ENCODE measurements at places on chromosomes 12 and 14. TPM values are rescaled to one million over a fixed set of nuclear protein-coding genes. Genes with fewer than 3 reads are reported as not detected.

DNA sequence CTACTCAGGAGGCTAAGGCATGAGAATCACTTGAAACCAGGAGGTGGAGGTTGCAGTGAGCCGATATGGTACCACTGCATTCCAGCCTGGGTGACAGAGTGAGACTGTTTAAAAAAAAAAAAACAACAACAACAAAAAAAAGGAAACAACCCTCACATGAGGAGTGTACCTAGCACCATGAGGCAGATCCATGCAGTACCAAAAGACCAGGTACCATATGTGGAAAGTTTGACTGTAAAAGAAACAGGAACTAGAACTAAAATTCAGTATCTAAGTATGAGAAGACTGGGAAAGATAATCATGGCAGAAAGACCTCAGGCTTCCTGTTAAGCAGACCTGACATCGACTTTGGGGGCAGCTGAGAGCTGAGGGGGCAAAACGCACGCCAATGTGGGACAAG, 55.1 kb downstream of the TRAFD1 start:
- no peak for DNase-seq

- no peak for DNase-seq
These were observed 31.1 kb upstream of the EIF5 start for GRCh38 chr14:103302966-103303365.

Gene DCTN2
- 69.7 TPM for total RNA-seq

- peak; percentile 93 for DNase-seq
These were observed 151.5 kb downstream of the PRKCH start for GRCh38 chr14:61472801-61473376.

DNA sequence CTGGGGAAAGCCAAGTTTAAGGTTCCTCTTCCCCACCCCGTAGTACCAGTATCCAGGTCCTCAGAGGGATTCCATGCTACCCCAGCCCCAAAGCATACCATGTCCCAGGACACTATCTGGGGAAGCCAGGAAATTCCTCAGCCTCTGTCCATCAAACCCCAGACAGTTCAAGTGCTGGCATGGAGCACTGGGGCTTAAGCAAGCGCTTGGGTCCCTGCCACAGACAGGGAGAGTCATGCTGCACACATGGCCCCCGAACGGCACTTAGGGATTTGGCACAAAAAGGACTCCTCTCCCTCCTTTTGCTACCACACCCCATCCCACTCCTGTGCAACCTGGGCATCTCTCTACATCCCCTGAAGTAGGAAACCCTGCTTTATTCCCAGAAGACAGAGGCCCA, 21.8 kb downstream of the ADCY6 start:
- no peak for DNase-seq

- DNase-seq: no peak
These were observed 8.0 kb downstream of the ANO6 start for GRCh38 chr12:45223868-45224267.

DNA sequence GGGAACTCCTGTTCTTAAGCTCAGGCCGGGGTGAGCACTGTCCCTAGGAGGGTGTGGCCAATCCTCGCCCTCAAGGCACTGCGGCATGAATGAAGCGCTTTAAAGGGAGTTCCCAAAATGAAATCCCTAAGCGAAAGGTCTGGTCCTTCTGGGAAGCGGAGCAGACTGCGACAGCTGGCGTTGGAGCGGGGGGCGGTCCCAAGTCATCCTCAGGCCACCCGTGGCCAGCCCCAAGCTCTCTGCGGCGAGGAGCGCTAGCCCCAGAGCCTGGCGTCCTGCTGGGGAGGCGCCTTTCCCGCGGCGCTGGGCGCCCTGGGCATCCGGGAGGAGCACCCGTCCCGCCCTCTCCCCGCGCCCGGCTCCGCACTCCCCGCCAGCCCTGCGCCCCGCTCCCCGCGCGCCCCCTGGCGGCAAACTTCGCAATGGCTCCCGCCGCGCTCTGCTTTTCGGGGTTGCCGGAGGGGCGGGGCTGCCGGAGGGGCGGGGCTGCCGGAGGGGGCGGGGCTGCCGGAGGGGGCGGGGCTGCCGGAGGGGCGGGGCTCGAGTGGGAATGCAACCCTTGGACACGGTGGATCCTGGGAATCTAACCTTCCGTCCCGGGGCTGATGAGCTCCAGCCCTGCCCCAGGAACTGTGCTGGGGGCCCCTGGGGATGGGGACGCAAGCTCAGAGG, 25.4 kb downstream of the ZBTB42 start:
- DNase-seq: peak; percentile 97

DNA sequence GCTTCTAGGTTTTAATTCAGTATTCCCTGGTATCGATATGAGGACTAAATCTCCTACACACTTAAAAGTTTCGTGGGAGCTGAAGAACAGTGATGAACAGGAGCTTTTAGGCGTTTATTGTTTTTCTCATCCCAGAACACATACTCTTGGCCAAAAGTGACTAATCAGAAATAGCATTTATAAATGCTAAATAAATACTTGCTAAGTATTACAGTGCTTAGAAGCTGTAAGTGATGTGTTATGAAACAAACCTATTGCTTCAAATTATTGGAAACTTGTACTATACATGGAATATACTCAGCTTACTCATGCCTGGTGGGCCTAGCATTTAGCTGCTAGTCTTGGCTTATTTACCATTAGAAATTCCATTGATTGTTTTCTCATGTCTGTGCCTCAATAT, 24.9 kb downstream of the FRS2 start:
- no peak for DNase-seq

DNA sequence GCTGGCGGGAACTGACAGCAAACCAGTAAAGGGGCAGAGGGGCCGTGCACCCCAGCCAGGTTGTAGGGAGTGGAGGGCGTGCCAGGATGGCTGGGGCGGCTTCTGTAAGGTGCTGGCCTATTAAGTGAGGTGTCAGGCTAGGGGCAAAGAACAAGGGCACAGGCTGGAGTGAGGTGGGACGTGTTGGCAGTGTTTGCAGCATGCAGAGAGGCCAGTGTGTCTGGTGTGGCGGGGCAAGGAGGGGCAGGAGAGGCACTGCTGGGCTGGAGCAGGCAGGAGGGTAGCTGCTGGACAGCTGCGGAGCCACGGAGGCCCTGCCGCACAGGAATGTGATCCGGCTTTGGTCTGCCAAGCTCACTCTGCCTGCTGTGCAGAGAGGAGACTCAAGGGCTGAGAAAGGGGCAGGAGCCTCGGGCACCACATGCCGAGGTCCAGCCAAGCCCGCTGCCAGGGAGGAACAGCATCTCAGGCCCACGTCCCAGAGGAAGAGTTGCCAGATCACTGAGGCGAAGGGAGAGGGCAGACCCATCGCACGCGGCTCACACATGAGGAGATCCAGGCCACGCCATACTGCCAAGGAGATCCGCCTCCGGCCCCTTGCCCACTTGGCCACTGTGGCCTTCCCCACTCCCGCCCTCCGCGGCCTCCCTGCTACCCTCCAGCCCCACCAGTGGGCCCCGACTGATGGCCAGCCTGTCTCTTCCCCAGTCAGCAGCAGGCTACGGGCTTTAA, 46.8 kb downstream of the AMN start:
- no peak for DNase-seq

Gene OR4Q2
- not detected for total RNA-seq

GRCh38 chr14:72708708-72709475, 185.0 kb downstream of the DPF3 start:
- DNase-seq: peak; percentile 28

Gene CATSPERB
- 0.07 TPM for total RNA-seq

DNA sequence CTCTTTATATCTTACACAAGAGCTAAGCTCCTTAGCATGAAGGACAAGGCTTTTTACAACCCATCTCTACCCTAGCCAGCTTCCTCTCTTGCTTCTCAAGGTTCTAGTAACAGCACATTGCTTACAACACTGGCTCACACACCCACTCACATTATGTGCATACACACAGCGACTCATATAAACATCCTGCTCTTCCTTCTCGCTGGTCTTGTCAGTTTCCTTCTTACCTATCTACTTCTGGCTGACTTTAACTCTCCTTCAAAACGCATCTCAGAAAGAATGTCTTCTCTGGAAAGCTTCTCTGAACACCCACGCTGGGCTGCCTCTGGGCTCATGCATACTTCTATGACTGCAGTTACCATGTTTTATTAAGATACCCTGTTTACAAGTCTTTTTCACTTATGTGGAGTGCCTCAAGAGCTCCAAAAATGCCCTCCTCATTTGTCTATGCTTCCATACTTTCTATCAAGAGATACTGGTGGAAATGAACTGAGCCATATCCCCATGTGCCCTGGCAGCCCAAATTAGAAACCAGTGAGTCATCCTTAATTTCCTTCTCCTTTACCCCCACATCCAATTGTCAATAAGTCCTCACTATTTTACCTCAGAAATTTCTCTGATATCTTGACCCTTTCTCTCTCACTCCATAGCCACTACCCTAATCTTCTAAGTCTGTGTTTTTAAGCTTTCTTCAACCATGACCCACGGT, 126.9 kb upstream of the KRAS start:
- DNase-seq: peak; percentile 65

Gene ACSS3
- total RNA-seq: not detected

- no peak for DNase-seq
These were observed 19.9 kb upstream of the MSI1 start for GRCh38 chr12:120388691-120389481.

DNA sequence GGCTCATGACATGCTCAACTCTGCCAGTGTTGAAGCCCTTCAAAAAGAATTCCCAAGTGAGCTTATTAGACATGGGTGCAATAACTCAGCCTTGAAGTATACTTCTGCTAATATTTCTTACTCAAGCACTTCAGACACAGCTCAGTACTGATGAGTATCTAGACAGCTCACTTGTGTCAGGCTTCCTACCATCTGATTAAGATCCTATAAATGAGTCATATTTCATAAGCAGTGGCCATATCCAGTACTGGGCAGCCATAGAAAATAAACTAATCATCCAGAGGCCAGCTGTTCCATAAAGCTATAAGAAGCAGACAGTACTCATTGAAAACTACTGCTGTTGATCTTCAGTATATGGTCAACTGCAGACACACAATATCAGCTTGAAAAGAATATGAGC, 12.9 kb downstream of the FSCB start:
- no peak for DNase-seq

Gene ACVRL1
- not detected for total RNA-seq

- DNase-seq: no peak
These were observed 91.8 kb downstream of the EML1 start for GRCh38 chr14:99884834-99885648.

GRCh38 chr12:61513499-61513898, 746.7 kb upstream of the USP15 start:
- DNase-seq: no peak

Gene TMEM119
- 0.28 TPM for total RNA-seq

Gene INSM2
- total RNA-seq: not detected

DNA sequence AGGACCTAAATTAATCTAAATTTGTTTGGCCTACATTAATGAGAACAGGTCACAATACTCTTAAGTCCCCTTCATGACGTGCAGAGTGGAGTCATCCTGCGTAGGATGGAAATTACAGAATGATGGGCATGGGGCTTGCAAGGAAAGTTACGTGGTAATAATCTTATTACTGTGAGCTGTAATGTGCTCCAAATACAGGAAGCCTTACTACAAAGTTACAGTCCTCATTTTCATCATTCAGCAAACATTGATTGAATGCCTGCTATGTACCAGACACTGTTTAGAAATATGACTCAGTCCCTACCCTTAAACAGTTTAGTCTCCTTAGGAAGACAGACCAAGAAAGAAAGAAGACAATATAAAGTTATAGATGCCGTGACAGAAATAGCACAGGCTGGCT, 9.4 kb downstream of the HIGD1C start:
- no peak for DNase-seq

GRCh38 chr12:29725587-29726320, 58.0 kb downstream of the TMTC1 start:
- DNase-seq: no peak

DNA sequence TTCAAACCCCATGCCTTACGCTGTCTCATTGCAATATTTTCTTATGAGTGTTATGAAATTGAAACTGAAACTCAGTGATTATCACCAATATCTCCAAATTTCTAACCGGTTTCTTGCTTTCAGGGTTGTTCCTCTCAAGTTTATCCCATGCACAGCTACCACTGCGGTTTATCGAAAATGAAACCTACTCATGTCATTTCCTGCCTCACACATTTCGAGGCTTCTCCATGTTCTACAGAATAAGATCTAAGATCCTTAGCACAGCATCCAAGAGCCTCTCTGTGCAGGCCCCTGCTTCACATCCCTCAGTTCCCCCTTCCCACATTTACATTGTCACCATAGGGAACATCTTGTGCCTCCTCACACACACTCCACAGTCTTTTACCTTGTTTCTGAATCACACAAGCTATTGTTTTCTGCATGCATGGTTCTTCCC, 45.5 kb upstream of the FAR2 start:
- DNase-seq: peak; percentile 59

- DNase-seq: no peak
These were observed 6.6 kb downstream of the POMT2 start for GRCh38 chr14:77314043-77314442.

Gene AICDA
- not detected for total RNA-seq

Gene PRKCH
- total RNA-seq: 145 TPM

Gene RPS6KL1
- 5.6 TPM for total RNA-seq

GRCh38 chr14:56805992-56806727, 4.1 kb downstream of the OTX2 start:
- DNase-seq: no peak

DNA sequence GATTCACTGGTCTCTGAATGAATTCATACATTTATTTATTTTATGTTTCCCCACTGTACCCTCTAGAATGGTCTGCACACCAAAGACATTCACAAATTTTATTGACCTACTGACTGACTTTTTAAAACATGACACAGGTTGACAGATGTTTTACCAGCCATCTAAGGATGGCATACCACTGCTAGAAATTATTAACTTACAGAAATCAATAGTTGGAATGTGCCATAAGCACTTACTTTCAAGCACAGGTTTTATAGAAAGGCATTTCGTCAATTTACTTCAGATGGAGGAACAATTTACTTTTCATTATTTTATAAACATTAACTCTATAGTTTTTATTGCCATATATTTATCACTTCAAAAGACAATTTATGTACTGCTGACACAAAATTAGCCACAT, 448.7 kb upstream of the FBXO33 start:
- no peak for DNase-seq

Gene CLEC4C
- total RNA-seq: not detected

DNA sequence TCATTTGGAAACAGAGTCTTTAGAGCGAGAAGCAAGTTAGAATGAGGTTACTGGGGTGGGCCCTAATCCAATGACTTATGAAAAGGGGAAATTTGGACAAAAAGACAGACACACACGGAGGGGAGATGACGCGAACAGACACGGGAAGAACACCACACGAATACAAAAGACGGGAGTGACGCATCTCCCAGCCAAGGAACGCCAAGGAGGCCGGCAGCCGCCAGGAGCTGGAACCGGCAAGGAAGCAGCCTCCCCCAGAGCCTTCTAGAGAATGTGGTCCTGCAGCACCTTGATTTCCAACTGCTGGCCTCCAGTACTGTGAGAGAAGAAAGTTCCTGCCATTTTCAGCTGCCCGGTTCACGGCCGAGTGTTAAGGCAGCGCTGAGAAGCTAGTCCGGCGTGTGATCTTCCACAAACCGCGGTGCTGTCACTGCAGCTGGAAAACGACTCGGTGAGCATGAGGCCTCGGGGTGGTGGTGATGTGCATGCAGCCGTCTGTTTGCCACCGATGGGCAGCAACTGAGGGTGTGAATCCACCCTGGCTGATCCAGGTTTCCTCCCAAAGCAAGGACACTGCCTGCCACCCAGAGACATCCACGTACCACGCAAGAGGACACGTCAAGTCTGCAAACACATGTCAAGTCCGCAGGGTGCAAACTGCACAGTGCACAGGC, 124.5 kb downstream of the NCOR2 start:
- no peak for DNase-seq

Gene TAS2R42
- not detected for total RNA-seq

Gene KDM2B
- total RNA-seq: 39.2 TPM

Gene CLEC4A
- total RNA-seq: not detected

All from activated CD4-positive, alpha-beta T cell treated with anti-CD3 and anti-CD28 coated beads for 36 hours (primary cell).